ENCODE measurements at places on chromosomes 2 and 18.
A peak's percentile ranks its signal among the peaks of the same experiment; 100 is the strongest.

DNA sequence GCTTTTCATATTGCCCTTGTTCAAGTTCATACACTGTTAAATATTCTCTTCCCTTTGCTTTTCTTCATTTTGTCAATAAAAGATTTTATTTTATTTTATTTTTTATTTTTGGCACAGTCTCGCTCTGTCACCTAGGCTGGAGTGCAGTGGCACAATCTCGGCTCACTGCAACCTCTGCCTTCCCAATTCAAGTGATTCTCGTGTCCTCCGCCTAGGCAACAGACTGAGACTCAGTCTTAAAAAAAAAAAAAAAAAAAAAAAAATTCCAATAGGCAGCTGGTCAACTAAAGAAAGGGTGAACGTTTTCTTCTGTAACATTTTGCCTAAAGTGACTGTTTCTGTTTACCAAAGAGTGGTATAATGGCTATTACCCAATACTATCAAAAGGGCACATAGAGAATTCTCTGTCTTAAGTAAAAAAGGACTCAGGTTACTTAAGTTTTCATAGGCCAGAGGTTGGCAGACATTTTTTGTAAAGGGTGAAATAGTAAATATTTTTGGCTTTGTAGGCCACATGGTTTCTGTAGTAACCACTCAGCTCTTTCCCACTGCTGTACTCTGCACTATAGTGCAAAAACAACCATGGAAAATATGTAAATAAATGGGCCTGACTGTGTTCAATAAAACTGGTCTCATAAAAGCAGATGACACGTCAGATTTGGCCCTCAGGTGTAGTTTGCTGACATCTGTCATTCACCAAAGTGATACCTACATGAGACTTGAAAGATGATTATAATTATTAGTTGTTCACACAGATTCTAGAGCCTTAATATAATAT is 113.4 kb downstream of the MIB1 start:
- DNase-seq = no peak

DNA sequence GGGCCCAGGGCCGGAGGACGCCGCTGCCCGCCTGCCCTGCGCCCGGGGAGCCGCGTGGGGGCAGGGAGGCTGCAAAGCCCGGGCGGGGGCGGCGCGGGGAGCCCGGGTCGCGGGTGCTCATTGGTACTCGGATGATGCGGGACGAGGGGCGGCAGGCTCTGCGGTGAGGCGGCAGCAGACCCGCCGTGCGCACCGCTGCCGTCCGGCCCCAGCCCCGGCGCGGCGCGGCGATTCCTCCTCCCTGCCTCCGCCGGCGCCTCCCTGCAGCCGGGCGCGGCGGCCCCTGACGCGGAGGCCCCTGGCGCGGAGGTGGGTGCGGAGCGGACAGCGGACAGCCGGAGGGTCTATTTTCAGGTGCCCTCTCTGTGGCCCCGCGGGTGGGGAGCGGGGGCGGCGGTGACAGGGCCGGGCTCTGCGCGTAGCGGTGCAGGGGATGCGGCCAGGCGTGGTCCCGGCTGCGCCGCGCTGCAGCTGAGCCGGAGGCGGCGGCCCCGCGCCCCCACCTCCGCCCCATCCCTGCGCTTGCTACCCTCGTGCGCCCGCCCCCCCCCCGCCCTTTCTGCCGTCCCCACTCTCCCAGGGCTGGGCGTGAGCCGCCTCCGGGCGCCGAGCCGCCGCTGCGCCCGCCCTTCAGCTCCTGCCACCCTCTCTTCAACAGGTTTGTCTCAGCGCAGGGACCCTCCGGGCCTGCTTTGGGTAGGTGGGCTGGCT is 640 bp downstream of the SPTBN1 start:
- DNase-seq = no peak

DNA sequence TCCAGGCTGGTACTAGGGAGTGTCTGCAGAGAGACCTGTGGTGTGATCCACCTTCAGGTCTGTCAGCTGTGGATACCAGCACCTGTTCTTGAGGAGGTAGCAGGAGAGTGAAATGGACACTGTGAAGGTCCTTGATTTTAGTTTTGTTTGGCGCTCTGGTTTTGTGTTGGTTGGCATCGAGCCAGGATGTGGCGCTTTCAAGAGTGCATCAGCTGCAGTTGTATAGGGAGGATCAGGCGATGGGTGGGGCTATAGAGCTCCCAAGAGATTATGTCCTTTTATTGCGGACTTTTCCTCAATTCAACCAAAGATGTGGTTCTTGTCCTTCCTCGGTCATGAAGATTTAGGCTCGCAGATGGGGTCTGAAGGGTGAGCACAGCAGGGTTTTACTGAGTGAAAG is 37.5 kb downstream of the SLC39A10 start:
- DNase-seq = no peak

GRCh38 chr2:98378901-98379300 is 32.6 kb downstream of the CNGA3 start:
- DNase-seq = no peak

DNA sequence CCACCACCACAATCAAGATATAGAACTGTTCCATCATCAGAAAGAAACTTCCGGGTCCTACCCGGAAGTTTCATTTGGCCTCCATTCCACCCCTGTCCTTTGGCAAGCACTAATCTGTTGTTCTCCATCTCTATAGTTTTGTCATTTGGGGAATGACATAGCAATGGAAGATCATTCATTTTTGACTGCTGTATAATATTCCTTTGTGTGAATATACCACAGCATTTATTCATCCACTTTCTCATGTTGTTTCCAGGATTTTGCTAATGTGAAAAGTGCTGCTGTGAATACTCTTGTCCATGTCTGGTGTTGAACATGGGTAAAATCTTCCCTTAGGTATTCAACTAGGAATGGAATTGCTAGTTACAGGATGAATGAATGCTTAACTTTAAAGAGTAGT is 53.1 kb downstream of the ACOXL start:
- no peak for DNase-seq

DNA sequence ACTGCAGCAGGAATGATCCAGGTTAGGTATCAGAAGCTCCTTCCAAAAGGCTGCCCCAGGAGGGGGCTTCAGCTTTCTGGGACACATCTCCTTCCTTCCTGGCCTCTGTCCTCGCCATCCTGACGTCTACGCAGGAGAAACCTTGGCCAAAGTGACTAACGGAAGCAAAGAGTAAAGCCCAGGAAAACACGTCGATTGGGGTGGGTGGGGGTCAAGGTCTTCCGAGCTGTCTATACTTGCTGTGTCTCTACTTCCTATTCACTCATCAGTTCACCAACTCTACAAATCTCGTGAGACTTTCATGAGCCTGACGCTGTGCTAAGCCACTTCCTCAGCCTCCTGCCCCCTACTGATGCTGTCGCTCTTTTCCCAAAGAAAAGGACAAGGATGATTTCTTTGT is 212.6 kb downstream of the TNS1 start:
- DNase-seq = peak; percentile 26

- no peak for DNase-seq
Observed at GRCh38 chr18:11981192-11981542, at the start of gene IMPA2. Gene IMPA2, plus strand, starts transcription at chr18:11981507. Its CDS starts 163 bp downstream, at chr18:11981670.

DNA sequence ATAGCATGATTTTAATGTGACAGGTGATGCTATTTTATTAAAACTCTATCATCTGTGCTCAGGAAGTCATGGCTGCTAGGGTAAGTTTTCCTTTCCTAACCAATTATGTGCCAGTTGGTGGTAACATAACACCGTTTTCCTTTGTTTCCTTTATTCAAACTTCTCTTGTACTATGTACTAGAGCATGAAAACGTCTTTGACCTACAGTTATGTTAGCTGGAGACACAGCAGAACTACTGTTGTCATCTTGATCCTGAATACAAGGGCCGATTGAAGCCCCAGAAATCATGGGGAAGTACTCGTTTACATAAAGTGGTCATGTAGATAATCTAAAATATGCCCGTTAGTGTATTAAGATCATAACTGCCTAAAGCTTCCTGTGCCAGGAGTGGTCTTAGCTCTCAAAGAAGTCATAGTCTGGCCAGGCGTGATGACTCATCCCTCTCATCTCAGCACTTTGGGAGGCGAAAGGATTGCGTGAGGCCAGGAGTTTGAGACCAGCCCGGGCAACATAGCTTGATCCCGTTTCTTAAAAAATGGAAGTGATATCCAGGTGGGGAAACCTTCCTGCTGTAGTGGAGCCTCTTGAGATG is 20.5 kb downstream of the NEDD4L start:
- no peak for DNase-seq

DNA sequence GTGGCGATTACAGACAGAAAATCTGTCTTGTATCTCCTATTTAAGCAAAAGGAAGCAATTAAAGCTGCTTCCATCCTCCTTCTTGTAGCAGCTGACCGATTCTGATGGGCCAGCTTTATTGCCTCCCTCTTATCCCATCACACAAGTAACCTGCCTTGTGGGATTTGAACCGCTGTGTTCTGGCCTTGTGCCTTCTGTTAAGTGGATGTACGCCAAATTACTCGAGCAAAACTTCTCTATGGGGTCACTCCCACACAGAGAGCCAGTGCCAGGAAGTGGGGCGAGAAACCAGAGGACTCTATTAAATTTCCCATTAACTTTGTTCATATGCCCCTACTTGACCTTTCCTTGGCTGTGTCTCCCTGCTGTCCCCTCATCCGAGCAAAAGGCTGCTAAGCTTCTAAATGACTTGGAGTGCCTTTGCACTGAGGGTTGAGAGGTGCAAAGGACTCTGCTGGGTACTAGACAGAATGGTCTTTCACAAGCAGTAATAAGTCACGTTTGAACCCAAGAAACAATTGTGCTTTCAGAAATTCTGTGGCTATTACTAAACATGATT is 672.5 kb downstream of the MBD2 start:
- DNase-seq = no peak

- no peak for DNase-seq
Observed at GRCh38 chr18:62318228-62319180, 6.6 kb upstream of the TNFRSF11A start.

DNA sequence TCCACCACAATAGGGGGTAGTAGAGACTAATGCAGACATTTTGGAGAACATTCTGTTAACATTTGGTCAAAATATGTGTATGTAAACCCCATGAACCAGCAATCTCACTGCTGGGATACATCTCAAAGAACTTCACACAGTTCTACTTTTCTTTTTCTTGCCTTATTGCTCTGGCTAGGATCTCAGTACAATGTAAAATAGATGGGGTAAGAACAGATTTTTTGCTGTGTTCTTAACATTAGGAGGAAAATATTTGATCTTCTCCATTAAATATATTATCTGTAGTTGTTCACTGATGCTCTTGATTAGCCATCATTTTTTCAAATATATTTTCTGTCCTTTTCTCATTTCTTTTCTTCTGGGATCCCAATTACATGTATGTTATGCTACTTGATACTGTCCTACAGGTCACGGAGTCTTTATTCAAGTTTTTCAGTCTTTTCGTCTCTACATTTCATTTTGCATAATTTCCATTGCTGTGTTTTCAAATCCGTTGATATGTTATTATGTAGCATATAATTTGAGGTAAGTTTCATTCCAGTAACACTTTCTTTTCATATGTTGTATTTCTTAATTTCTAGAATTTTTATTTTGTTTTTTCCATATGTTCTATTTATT is 352.2 kb downstream of the ZNF521 start:
- no peak for DNase-seq

All from activated CD4-positive, alpha-beta T cell treated with anti-CD3 and anti-CD28 coated beads, Interleukin-10, Interleukin-2, amounts not matched to agents 100 ng/mL and 50 ng/mL, durations not matched to agents 16 hours and 8 hours (primary cell).